ENCODE measurements at places on chromosomes 2 and 18. TPM values are rescaled to one million over a fixed set of nuclear protein-coding genes. Genes with fewer than 3 reads are reported as not detected.

GRCh38 chr18:75654851-75655751, 227.6 kb upstream of the SMIM21 start:
- H3K4me1 ChIP-seq: no peaks in the 10 kb centered on the region
- H3K27ac ChIP-seq: no peak overlapping the region
- H3K36me3 ChIP-seq: no peaks in the 10 kb centered on the region
- H3K4me3 ChIP-seq: no peak overlapping the region
- H3K27me3 ChIP-seq: no peaks in the 10 kb centered on the region
- DNase-seq: no peak

GRCh38 chr2:135174049-135174809, 122.1 kb downstream of the RAB3GAP1 start:
- no peak overlapping the region for H3K27ac ChIP-seq
- H3K4me3 ChIP-seq: no peak overlapping the region
- DNase-seq: no peak
- H3K27me3 ChIP-seq: no peaks in the 10 kb centered on the region
- H3K4me1 ChIP-seq: no peaks in the 10 kb centered on the region

BMP10 gene
- not detected for total RNA-seq

AQP4 gene
- 0.33 TPM for total RNA-seq

CD226 gene
- 2.7 TPM for total RNA-seq

DNA sequence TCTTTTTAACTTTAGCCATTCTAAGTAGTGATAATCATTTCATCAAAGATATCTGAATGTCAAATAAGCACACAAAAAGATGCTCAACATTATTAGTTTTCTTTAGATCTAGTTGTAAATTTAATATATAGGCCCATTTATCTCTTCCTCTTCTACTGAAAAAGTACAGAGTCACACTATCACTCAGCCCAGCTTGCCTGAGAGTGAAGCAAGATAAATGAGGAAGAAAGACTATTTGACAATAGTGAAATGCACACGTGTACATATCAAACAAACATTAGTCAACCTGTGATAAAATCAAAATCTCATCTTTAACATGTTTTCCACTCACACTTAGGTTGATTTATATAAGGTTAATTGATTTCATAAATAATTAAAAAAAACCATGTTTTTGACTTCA, 83.5 kb upstream of the CCDC195 start:
- no peaks in the 10 kb centered on the region for H3K27me3 ChIP-seq
- peaks cover 5% of the 10 kb centered on the region for H3K36me3 ChIP-seq
- no peaks in the 10 kb centered on the region for H3K4me1 ChIP-seq
- no peak overlapping the region for H3K4me3 ChIP-seq

- H3K36me3 ChIP-seq: no peaks in the 10 kb centered on the region
- H3K27me3 ChIP-seq: no peaks in the 10 kb centered on the region
- H3K4me3 ChIP-seq: peak overlapping the region; percentile 47
Observed at GRCh38 chr18:48929941-48930713, 20.6 kb downstream of the SMAD7 start.

ANKRD36B gene
- 9.4 TPM for total RNA-seq

- no peak for DNase-seq
- no peak overlapping the region for H3K27ac ChIP-seq
- no peaks in the 10 kb centered on the region for H3K36me3 ChIP-seq
Observed at GRCh38 chr2:157245846-157246764, 11.4 kb upstream of the GALNT5 start.

DNA sequence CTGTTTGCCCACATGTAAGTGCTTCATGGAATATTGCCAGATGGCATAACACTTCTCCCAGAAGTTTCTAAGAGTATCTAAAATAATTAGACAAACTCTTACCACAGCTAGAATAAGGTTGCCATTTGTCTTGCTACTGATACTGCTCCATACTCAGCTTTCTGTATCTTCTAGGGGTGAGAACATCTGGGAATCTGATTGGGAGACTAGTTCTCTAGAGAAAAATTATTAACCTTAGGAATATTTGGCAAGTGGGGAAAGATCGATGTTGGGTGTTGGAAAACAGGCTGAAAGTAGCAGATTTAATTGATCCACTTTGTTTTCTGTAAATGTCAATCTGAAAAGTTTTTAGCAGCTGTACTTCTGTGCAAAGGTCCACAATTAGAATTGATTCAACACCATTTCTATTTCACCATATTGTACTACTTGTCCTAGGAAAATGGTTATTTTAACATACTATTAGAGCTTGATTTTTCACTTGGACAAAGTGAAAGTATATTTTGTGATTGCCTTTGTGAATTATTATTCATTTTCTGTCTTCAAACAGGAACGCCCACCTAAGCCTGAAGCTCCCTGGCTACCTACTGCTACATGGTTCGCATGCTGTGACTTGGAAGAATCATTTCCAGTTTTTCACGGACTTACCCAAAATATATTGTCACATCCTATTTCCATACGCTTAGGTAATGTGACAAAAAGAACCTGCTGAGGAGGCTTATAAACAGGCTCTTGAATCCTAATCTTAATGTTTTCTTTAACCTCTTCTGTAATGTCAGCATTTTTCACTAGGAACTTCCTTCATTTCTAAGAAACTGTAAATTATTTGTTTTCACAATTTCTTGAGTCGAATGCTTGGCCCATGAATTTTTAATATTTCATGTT, 147.7 kb downstream of the TRABD2A start:
- no peak overlapping the region for H3K27ac ChIP-seq
- H3K36me3 ChIP-seq: no peaks in the 10 kb centered on the region
- H3K4me1 ChIP-seq: no peaks in the 10 kb centered on the region
- no peak for DNase-seq
- no peaks in the 10 kb centered on the region for H3K27me3 ChIP-seq

DNA sequence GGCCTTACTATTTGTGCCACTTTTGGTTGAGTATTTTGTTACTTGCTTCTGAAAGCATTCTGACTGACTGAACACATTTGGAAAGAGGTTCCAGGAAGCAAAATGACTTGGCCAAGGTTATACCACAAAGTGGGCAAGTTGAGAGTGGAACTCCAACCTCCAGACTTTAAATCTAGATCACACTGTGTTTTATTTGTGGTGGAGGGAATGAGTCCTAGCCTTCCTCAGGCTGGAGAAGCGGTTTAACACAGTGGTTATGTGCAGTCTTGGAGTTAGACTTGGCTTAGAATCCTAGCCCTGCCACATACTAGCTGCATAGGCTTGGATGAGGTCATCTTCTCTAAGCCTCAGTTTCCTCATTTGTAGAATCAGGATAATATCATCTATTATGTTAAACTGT, 33.4 kb downstream of the PLEKHM3 start:
- DNase-seq: no peak
- H3K27me3 ChIP-seq: no peaks in the 10 kb centered on the region
- H3K4me1 ChIP-seq: peaks cover 6% of the 10 kb centered on the region
- no peak overlapping the region for H3K27ac ChIP-seq

DNA sequence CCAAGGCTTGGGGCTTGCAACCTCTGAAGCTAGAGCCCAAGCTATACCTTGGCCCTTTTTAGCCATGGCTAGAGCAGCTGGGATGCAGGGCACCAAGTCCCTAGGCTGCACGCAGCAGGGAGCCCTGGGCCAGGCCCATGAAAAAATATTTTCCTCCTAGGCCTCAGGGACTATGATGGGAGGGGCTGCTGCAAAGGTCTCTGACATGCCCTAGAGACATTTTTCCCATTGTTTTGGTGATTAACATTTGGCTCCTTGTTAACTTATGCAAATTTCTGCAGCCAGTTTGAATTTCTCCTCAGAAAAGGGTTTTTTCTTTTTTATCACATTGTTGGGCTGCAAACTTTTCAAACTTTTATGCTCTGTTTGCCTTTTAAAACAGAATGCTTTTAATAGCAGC, 56.9 kb upstream of the LHCGR start:
- H3K4me1 ChIP-seq: no peaks in the 10 kb centered on the region
- H3K27ac ChIP-seq: no peak overlapping the region
- H3K36me3 ChIP-seq: no peaks in the 10 kb centered on the region
- H3K4me3 ChIP-seq: no peak overlapping the region

EMILIN2 gene
- total RNA-seq: 10.8 TPM

GRCh38 chr2:8229546-8229986, 452.3 kb upstream of the ID2 start:
- H3K36me3 ChIP-seq: no peaks in the 10 kb centered on the region
- DNase-seq: peak; percentile 92
- peaks cover 20% of the 10 kb centered on the region for H3K4me1 ChIP-seq
- H3K4me3 ChIP-seq: no peak overlapping the region

- no peak overlapping the region for H3K27ac ChIP-seq
- H3K4me1 ChIP-seq: no peaks in the 10 kb centered on the region
- H3K4me3 ChIP-seq: no peak overlapping the region
Observed at GRCh38 chr2:63344575-63345284, 243.5 kb downstream of the WDPCP start.

DNA sequence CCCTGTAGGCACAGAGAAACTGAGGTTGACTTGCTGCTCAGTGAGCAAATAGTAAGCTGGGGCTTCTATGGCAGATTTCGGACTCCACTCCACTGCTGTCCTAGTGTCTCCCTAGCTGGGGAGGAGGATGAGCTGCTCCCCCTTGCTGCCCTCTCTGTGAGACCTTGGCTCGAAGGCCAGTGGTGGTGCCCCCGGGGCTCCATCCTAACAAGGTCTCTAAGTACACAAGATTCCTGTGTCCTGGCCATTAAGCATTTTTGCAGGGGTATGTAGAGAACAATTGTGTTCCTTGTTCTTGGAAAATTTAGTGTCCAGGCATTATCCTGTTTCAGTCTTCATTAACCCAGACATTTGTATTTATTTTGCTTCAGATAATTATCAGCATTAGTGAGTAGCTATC, 21.3 kb upstream of the BCL2L11 start:
- no peaks in the 10 kb centered on the region for H3K27me3 ChIP-seq
- no peak overlapping the region for H3K4me3 ChIP-seq
- H3K4me1 ChIP-seq: no peaks in the 10 kb centered on the region
- no peak for DNase-seq

DOCK10 gene
- total RNA-seq: 11.6 TPM

- DNase-seq: no peak
- H3K36me3 ChIP-seq: peaks cover 22% of the 10 kb centered on the region
- H3K27ac ChIP-seq: no peak overlapping the region
- peaks cover 22% of the 10 kb centered on the region for H3K4me1 ChIP-seq
- no peak overlapping the region for H3K4me3 ChIP-seq
- no peaks in the 10 kb centered on the region for H3K27me3 ChIP-seq
Observed at GRCh38 chr18:12423820-12424219, 16.1 kb downstream of the PRELID3A start.

DNA sequence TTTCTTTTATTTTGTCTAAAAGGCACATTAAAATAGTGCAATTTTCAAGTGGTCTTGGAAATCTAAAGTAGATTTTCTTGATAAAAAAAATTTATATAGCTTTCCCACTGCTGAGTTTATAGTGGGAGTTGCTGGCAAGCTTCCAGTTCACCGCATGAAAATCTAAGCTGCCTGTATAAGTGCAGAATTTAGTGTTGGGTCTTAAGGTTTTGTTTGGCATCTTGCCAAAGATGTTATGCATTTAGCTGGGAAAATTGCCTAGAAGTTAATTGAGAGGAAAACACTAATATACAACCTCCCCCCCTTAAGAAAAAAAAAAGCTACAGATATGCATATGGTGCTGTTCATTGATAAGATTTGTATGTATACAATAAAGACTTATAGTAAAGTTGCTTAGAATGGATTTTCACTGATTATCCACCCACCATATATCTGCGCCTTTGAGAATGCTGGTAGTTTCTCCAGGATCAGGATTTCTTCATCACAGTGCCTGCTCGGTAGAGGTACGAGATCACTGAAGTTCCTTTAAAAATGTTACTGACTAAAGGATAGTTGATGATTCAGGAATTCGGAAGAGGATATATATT, 803.2 kb upstream of the POU3F3 start:
- no peaks in the 10 kb centered on the region for H3K36me3 ChIP-seq
- H3K27me3 ChIP-seq: no peaks in the 10 kb centered on the region
- no peak for DNase-seq

DNA sequence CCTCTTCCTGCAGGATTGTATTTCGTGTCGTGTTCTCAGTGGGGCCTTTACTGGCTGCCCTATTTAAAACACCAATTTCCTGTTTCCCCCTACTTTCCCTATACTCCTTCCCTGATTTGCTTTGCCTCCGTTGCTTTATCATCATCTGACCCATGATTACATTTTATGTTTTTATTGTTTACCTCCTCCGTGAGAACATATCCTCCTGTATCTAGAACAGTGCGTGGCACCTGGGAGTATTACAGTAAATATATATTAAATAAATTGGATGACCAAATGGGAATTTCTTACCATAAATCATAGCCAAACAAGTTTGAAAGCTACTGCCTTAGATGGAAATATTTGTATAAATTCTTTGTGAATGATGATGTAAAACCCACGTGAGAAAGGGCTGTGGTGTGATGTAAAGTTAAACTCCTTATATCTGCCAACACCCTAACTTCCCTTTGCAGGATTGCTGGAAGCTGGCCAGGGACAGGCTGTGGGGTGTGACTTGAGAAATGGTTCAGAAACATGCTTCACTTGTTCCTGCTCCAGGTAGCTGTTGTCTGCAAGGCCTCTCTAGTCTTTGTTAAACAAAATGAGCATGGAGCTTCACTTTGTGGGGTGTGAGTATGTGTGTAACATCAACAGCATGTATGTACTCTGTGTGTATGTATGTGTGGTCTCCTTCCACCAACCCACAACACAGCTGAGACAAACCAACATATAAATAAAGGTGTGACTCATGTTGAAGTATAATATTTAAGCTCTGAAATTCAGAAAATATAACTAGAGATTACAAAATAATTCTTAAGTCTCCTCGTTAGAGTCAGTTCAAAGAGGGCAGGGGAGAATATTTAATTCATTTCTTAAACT, 40.3 kb downstream of the LHCGR start:
- no peaks in the 10 kb centered on the region for H3K27me3 ChIP-seq
- no peaks in the 10 kb centered on the region for H3K4me1 ChIP-seq
- peak overlapping the region; percentile 78 for H3K27ac ChIP-seq
- DNase-seq: no peak
- H3K4me3 ChIP-seq: no peak overlapping the region
- H3K36me3 ChIP-seq: no peaks in the 10 kb centered on the region

DNA sequence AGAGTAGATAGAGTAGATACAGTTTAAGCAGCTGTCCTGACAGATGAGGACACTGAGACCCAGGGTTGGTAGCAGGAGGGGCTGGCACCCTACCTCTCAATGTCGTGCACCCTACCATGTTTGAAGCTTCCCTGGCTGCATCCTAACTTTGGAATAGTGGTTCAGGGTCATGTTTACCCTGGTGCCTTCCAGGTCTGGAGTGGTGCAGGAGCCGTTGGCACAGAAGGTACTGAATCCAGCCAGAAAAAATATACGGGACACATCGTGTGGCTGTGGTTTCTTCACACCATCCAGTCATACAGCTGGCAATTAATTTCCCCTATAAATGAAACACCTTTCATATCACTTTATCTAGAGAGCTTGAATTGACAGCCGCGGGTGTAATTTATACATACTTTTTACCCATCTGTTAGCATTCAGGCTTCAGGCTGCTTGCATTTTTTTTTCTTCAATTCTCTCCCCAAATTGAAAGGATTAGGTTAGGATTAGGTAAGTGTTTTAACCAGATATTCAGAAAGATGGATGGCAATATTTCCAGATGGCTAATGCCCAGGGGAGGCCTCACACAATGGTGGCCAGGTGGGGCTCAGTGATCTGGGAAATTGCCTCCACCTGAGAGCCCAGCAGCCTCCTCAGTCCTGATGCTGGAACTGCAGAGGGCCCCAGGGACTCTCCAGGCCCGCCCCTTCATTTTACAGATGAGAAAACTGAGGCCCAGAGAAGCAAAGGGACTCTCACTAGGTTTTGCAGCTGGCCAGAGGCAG, 127.0 kb downstream of the CELF4 start:
- H3K27ac ChIP-seq: no peak overlapping the region
- no peaks in the 10 kb centered on the region for H3K36me3 ChIP-seq
- DNase-seq: no peak
- H3K4me1 ChIP-seq: no peaks in the 10 kb centered on the region
- no peak overlapping the region for H3K4me3 ChIP-seq

TRIM43 gene
- not detected for total RNA-seq

GRCh38 chr2:177758591-177759371, 313.8 kb downstream of the PDE11A start:
- no peak overlapping the region for H3K27ac ChIP-seq
- no peaks in the 10 kb centered on the region for H3K27me3 ChIP-seq
- H3K4me1 ChIP-seq: peaks cover 20% of the 10 kb centered on the region
- H3K36me3 ChIP-seq: no peaks in the 10 kb centered on the region
- no peak for DNase-seq
